Fibroblast of skin of left biceps (primary cell): ENCODE measurements at places on chromosomes 1 and 21.

DNA sequence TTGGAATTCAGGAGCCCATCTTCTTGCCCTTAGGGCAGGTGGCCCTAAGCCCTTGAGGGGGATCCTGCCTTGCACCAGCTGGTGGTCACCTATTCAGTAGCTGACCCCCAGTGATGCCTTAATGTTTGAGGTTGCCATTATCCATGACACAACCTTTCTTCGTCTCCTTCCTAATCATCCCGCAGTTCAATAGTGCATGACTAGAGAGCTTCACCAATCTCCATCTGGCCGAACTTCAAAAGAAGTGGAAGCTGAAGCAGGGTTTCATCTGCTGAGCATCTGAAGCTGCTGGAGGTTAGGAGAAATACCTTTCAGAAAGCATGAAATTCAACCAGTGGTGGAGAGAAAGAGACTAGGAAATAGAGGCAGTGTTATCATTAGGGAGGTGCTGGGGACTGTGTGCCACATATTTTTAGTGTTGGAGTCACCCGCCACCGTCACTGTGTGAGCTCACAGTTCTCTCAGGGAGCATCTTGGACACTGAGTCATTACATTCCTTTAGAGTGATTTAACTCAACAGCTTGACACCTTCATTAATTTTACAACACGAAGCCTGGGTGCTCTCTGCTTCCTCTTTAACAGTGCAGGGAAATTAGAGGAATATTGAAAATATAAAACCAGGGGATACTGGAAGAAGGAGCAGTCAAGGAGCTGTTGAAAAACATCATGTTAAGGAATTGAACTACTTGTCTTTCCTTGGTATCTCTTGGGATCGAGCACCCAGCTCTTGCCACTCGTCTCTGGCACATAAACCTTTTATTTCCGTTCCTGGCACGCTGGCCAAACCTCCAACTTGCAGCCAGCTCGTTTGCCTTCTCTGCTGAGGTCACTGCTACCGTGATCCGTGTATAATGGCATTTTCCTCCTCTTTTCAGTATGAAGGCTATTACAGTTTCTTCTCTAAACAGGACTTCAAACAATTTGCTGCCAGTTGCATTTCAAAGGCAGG is 53.6 kb downstream of the PEX14 start:
- peak; percentile 59 for DNase-seq

DNA sequence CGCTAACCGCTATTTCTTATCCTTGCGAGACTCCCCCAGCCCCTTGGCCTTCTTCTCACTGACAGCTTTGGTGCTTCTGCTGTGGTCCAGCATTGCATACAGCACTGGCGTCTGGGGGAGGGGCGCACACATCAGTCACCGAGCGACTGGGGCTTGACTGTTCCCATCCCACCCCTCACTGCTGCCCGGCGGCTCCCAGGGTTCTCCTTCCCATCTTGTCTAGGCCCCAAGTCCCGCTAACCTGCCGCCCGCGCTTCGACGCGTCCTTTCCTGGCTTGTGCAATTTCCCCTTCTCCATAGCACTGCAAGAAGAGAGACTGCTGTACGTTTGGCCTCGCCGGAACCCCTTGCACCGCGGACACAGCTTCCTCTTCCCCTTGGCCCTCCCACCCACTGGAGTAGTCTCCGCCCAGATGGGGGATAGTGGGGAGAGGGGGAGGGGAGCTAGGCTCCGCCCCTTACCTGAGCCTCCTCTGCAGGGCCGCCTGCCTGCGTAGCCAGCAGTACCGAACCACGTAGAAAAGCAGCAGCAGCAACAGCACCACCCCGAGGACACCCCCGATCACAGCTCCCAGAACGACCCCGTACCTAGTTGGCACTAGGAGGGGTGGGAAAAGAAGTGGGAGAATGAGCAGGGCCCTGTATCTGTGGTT is 3.8 kb downstream of the MPZ start:
- no peak for DNase-seq

- no peak for DNase-seq
These were observed 1.1 kb downstream of the ARHGAP30 start for GRCh38 chr1:161068306-161069234.

- no peak for DNase-seq
These were observed 11.7 kb downstream of the PTGFRN start for GRCh38 chr1:116921301-116921885.

DNA sequence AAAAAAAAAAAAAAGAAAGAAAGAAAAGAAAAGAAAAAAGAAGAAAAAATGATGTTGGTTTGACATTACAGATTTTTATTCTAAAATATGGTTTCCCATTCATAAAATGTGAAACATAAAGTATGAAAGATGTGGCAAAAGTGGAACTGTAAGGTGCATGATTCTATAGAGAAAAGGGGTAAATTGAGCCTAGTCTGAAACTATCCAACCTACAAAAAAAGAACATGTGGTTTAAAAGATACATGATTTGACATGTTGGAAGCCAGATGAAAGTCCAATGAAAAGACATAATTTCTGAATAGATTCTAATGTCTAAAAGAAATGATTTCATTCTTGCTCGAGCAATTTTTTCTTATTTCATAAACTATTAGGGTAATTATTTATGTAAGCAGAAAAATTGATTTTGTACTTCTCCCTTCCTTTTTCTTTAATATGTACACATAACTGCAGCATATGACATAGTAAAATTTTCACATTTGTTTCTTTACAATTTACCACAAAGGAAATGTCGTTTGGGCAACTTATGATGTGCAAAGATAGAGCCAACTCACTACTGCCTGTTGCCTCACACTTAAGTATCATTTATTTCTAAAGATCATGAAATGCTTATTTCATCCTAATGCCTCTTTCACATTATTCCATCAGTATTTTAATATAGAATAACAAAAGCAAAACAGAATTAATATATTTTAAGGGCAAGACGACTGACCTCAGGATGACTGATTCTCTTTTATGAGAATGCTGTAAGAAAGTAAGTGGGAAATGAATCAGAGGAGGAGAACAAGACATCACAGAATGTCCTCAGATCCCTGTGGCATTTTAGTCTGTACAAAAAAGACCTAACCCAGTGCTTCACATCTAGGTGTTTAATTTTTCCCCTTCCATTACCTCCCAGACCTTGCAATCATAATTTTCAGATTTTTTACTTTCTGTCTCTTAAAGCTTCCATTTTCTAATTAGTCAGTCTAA is 165.8 kb upstream of the HMCN1 start:
- DNase-seq: no peak

DNA sequence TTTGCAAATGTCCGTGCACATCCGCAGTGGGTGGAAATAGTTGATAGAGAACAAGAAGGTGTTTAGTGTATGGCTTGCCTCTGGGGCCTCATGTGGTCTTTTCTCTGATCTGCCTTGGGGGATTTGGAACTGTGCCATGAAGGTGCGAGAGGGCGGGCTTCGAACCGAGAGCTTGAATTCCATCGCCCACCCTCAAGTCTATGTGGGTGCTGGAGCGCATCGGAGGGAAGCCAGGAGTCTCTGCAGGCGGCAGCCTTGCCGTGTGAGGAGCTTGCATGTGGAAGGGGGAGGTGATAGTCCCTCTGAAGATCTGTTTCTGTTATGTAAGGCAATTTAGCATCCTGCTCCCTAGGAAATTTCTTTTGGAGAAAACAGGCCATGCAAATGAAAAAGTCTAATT is 119.6 kb downstream of the HUNK start:
- no peak for DNase-seq

DNA sequence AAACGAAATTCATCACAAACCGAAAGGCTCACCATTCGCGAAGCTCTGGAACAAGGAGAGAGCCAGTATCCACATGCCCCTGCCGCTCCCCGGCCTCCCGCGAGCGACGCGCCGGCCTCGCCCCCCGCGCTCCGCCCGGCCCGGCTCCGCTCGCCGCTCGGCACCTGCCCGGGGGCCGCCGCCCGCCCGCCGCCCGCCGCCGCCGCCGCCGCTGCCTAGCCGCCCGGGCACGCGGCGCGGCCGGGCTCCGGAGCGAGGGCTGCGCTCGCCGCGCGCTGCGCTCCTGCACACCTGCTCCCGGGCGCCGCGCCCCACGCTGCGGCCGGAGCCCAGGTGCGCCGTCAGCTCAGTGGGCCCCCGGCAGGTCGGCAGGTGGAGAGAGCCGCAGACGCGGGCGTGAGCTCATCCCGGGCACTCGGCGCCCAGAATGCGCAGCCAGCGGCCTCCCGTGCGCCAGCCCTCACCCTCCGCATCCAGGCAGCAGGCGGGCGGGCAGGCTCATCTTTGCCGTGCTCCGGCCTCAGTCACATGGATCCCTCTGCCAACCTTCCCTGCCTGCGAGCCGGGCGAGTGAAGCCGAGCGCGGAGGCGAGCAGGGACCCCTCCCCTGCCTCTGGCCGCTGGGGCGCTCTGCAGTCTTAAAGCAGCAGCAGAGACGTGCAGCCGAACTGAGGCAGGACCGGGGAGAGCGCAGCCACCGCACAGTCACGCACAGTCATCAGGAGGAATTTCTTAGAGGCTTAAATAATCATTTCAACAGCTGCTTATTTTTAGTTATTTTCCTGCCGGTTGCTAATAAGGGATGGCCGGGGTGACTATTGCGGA is at the start of gene DSCAM:
Gene DSCAM (minus strand): TSS at position 572 of the 825 bp plus-strand sequence. CDS start 497 bp downstream, at position 75.
- no peak for DNase-seq

DNA sequence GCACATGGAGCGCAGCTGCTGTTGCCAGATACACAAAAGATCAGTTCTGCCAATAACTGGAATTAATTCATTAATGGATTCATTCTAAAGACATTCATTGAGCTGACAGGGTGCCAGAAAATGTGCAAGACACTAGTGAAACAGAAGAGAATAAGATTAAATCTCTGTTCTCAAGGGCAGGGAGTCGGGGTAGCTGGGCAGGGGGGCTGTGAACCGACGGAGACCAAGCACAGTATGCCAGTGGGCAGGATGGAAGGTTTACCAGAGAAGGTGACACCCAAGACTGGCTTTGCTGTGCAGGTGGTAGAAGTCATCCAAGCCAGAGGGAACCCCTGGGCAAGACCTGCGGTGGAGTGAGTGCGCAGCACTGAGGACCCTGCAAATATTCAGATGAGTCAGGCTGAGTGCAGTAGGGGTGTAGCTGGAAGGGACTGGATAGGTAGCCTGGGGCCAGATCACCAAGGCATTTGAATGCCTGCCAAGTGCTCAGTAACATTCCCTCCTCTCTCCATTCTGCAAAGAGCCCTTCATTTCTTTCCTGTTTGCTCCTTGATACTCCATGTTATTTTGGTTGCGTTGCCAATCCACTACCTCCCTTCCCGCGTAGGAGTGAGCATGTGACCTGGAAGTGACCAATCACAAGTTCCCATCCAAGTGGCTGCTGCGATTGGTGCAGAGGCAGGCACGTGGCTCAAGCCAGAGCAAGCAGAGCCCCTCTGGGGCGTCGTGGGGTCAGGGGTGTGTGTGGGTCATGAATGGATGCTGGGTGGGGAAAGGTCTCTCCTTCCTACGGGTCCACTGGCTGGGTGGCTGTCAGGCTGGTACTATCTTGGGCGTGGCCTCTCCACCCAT is 413.1 kb downstream of the PTPRU start:
- DNase-seq: no peak

DNA sequence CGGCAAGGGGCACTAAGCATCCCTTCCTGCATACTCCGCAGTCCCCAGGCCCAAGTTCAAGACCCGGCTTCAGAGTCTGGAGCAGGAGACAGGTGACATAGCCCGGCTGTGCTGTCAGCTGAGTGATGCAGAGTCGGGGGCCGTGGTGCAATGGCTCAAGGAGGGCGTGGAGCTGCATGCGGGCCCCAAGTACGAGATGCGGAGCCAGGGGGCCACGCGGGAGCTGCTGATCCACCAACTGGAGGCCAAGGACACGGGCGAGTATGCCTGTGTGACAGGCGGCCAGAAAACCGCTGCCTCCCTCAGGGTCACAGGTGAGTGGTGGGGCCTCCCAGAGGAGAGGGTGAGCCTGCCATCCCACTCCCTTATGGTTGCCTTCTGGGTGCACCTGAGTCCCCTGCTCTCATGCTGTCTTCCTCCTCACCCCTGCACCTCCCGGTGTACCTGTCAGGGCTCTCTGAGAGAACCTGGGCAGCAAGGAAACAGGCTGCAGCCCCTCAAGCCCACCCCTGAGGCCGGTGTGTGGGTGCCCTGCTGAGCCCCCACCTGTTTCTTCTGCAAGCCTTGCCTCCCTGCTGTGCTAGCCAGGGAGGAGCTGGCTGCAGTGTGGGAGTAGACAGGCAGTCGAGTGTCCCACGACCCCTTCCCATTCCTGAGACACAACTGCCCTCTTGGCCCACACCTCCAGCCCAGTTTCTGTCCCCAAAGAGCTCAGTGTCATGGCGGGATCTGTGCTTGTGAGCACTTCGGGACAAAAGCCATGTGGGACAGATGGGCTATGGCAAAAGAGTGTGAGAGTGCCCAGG is 99.2 kb downstream of the TRIM11 start:
- DNase-seq: no peak

DNA sequence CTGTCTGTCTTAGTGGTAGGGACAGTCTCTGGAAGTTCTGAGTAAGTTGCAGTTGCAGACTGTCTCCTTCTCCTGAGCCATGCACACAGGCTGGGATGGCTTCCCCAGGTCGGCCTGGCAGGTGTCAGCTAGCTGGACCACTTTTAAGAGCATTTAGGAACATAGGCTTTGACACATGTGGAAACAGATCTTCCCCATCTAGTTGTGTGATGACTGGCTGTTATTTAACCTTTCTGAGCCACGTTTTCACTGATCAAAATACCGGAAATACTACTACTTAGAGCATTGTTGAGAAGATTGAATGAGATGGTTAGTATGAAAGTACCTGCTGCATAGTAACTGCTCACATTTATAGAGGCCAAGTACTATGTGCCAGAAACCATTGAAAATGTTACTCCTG is 6.2 kb upstream of the MAPKAPK2 start:
- no peak for DNase-seq

- DNase-seq: no peak
These were observed 73.9 kb downstream of the CD58 start for GRCh38 chr1:116496898-116497297.

- DNase-seq: no peak
These were observed 1.9 kb downstream of the FAM110D start for GRCh38 chr1:26160527-26161414.

- DNase-seq: no peak
These were observed 194.6 kb downstream of the SLC45A1 start for GRCh38 chr1:8512504-8512903.

- DNase-seq: no peak
These were observed 55.4 kb upstream of the LMO4 start for GRCh38 chr1:87273291-87273690.

GRCh38 chr1:90705956-90706355 is 11.1 kb downstream of the BARHL2 start:
- no peak for DNase-seq

GRCh38 chr1:243726806-243727502 is 123.1 kb downstream of the AKT3 start:
- DNase-seq: no peak
